Naive thymus-derived CD4-positive, alpha-beta T cell (primary cell): ENCODE measurements at places on chromosomes 3 and 15. TPM values are rescaled to one million over a fixed set of nuclear protein-coding genes. Genes with fewer than 3 reads are reported as not detected.

GRCh38 chr3:195181113-195181498 lies 89.9 kb downstream of the XXYLT1 start:
- no peak for DNase-seq
- H3K4me1 ChIP-seq: no peaks in the 10 kb centered on the region
- no peak overlapping the region for H3K27ac ChIP-seq
- no peaks in the 10 kb centered on the region for H3K27me3 ChIP-seq

DNA sequence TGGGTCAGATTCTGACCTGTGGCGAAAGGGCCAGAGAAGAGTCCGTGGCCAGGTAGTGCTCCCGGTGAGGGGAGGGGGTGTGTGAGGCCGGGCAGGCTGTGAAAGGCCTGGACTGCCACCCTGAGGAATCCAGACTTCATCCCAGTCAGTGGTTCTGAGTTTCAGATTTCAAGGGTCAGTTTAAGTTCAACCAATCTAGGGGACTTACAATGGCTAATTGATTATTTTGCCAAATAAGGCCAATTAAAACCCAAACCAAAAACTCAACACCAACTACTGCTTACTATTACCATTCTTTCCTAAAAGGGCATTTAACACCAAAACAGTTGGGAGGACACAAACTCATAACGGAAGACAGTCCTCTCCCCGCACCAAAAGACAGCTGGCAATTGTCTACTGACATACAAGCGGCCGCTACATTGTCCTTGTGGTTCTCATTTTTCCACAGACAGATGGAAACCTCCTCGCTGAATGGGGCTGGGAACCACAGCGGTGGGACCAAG lies 30.5 kb downstream of the TMEM44 start:
- H3K27me3 ChIP-seq: no peaks in the 10 kb centered on the region
- no peak overlapping the region for H3K4me3 ChIP-seq
- H3K4me1 ChIP-seq: no peaks in the 10 kb centered on the region
- H3K27ac ChIP-seq: no peak overlapping the region
- no peak for DNase-seq

- H3K27ac ChIP-seq: no peak overlapping the region
- no peaks in the 10 kb centered on the region for H3K27me3 ChIP-seq
- H3K36me3 ChIP-seq: no peaks in the 10 kb centered on the region
- peaks cover 15% of the 10 kb centered on the region for H3K4me1 ChIP-seq
These were observed 3.2 kb upstream of the TBC1D23 start for GRCh38 chr3:100257586-100257985.

- H3K27ac ChIP-seq: no peak overlapping the region
These were observed 53.6 kb upstream of the UBE2E1 start for GRCh38 chr3:23752126-23752525.

- no peaks in the 10 kb centered on the region for H3K4me1 ChIP-seq
- no peaks in the 10 kb centered on the region for H3K36me3 ChIP-seq
- no peaks in the 10 kb centered on the region for H3K27me3 ChIP-seq
- no peak for DNase-seq
- no peak overlapping the region for H3K27ac ChIP-seq
These were observed 126.7 kb upstream of the GMNC start for GRCh38 chr3:190989218-190989617.

The DZIP1L gene
- total RNA-seq: 0.15 and 0.33 TPM in 2 replicates

The KNG1 gene
- total RNA-seq: not detected
